Panc1 (cell line): ENCODE measurements at places on chromosomes 1 and 21. TPM values are rescaled to one million over a fixed set of nuclear protein-coding genes. Genes with fewer than 3 reads are reported as not detected.
A peak's percentile ranks its signal among the peaks of the same experiment; 100 is the strongest.

The SYNC gene
- total RNA-seq: 1.3 TPM

The UBE2U gene
- total RNA-seq: not detected

The LIN28A gene
- total RNA-seq: 0.64 TPM

The TSPEAR gene
- not detected for total RNA-seq

The MANEAL gene
- 29.7 TPM for total RNA-seq

The ELAPOR1 gene
- total RNA-seq: 0.28 TPM

The LCE1F gene
- total RNA-seq: not detected

The CELF3 gene
- total RNA-seq: not detected

The EPHA10 gene
- 2.8 TPM for total RNA-seq

The ZNF496 gene
- total RNA-seq: 21.4 TPM

The AQP10 gene
- total RNA-seq: not detected

DNA sequence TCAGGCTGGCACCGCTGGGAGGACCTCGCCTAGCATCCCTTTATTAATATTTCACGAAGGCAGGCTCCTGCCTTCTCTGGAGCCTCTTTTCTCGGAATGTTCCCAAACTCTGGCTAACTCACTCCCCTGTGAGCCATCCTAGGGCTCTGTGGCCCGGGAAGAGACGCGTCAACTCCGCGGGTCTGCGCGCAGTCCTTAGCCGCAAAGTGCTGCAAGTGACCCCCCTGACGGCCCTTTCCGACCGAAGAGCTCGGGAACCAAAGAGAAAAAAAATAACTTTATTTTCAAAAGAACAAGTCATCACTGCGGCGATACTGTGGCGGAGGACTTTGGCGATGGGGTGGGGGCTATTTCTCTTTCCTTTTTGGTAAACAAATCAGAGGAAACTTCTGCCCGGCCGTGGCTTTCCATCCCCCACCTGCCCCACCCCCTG lies 14.6 kb downstream of the NR5A2 start:
- DNase-seq: no peak

DNA sequence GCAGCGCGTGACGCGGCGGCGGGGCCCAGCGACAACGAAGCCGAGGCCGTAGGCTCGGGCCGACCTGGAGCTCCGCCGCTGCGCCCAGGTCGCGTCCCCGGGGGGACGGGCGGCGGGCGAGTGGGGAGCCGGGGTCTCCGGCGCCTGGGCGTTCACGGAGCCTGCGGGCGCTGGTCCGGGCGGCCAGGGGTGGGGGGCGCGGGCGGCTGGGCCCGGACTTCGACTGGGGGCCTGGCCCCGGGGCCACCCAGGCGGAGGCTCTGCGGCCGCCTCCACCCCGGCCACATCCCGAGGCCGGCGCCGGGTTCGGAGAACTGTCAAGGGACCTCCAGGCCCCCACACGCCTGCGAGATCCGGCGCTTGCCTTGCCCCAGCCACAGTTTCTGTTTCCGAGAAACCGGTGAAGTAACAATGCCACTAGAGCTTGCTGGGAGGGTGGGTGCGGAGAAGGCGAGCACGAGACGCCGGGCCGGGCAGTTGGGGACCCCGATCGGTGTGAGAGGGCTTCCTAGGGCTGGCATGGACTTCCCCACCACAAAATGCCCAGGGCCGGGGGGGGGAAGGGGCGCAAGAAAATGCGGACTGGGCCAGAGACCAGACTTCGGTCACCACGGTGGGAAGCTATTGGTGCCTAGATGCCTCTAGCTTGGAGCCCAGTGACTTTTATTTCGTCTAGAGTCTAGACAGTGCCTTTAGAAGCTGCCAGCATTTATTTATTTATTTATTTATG lies 501 bp downstream of the FBXO6 start:
- no peak for DNase-seq

DNA sequence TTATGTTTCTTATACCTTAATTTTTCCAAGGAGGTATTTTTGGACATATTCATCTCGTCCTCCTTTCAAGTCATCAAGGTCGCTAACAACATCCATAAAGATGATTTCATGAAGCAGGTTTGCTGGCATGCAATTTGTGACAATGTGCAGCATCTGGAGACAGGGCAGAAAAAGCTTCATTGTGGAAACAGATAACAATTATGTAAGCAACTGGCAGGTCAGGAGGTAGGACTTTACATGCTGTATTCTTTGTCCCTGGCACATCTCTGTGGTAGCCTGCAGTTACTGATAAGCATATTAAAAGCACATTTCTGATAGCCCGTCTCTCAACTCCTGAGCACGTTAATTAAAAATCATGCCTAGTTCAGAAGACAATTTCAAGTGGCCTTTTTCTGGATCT lies 156.8 kb downstream of the LEPR start:
- no peak for DNase-seq

- DNase-seq: no peak
These were observed 1.8 kb downstream of the LAMB3 start for GRCh38 chr1:209650454-209650853.

- no peak for DNase-seq
These were observed 12.8 kb upstream of the LRRC52 start for GRCh38 chr1:165531021-165531420.

- peak; percentile 8 for DNase-seq
These were observed 113.8 kb downstream of the UBR4 start for GRCh38 chr1:19096036-19096833.

GRCh38 chr1:65026235-65026634 lies 59.9 kb upstream of the JAK1 start:
- DNase-seq: no peak

- DNase-seq: no peak
These were observed 361.8 kb upstream of the VAMP3 start for GRCh38 chr1:7409278-7409677.

DNA sequence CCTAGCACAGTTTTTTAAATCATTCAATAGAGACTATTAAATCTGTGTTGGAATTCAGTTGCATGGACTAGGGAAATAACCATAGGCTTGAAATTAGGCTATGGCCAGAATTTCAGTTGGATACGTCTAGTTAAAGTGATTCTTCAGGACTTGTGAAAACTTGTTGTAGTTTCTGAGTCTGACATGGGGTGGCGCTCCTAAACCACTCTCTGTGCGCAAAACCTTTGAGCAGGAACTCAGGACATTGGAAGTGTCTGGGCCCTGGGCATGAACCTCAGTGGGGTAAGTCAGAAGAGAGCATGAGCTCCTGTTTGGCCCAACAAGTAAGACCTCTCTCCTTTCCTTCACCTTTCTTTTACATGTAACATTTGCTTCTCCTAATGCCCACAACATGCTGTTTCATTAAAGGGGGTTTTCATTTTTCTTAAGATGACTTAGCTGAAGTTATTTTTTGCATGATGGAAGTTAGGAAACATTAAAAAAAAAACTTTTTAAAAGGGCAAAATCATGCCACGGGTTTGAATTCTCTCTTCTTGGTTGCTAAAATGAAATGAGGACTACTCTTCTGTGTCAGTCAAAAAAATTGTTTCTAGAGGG lies 17.1 kb upstream of the CCDC190 start:
- no peak for DNase-seq

- DNase-seq: no peak
These were observed 14.7 kb upstream of the KCNJ15 start for GRCh38 chr21:38242061-38242460.

DNA sequence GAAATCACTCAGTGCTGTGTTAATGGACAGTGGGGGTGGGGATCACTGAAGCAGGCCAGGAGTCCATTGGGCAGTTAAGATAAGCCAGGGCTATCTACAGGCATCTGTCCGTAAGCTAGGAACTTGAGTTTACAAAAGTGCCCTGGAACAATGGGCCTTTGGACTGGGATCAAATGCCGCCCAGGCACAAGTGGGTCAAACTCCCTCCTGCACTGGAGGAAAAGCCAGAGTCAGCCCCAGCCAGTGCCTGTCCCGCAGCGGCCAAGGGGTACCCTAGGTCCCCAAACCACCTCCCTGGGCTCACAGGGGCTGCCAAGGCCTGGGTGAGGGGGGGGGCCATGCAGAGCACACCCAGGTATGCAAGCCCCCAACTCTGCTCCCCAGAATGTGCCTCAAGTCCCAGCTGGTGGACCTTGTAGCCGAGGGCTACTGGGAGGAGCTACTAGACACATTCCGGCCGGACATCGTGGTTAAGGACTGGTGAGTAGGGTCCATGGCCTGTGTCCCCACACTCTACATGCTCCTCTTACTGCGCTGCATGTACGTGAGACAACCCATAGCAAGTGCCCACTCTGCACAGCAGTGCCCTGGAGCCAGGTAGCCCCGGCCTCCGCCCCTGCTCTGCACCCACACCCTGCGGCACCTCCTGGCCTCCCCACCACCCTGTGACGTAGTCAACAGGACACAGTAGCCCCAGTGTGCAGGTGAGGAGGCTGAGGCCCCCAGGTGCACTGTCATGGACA lies 7.7 kb downstream of the FBXO6 start:
- DNase-seq: no peak

DNA sequence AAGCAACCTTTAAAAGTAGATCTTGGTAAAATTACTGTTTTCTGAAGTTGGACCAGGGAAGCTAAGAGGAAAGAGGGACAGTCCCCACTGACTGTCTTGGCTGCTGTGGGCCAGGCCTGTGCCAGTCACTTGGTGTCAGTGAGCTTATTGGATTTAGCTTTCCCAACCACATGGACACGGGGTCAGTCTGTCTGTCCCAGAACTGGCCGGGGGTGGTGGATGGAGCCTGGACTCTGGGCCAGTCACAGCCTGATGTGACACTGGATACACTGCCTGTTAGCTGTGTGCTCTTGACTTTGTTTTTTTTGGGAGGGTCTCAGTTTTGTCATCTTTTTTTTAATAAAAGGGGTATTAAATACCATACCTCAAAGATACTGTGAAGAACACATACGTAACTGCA lies 96.7 kb downstream of the GALNT2 start:
- DNase-seq: no peak

DNA sequence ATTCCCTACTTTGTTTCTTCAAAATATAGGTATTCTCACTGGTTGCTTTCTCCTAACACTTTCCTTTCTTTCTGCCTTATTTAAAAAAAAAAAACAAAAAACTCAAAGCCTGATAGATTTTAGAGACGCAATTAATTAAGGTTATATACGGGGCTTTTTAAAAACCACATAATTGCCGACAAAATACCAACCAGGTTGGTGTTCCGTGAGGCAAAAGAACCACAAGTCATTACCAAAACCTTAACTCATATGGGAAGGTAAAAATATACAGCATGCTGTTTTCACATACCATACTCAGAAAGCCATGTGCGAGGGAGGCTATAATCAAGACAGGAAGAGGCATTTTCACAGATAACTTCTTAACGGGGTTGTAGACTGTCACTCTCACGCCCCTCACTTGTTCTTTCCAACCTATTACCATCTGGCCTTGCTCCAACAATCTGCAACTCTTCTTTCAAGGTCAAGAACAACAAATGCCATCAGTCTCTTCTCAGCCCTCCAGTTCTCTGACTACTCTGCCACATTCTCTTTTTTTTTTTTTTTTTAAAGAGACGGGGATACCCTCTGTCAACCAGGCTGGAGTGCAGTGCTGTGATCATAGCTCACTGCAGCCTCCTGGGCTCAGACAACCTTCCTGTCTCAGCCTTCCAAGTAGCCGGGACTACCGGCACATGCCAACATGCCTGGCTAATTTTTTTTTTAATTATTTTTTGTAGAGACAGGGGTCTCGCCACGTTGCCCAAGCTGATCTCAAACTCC lies 102.6 kb downstream of the APP start:
- no peak for DNase-seq

- no peak for DNase-seq
These were observed 10.6 kb upstream of the XCL1 start for GRCh38 chr1:168565825-168566224.

DNA sequence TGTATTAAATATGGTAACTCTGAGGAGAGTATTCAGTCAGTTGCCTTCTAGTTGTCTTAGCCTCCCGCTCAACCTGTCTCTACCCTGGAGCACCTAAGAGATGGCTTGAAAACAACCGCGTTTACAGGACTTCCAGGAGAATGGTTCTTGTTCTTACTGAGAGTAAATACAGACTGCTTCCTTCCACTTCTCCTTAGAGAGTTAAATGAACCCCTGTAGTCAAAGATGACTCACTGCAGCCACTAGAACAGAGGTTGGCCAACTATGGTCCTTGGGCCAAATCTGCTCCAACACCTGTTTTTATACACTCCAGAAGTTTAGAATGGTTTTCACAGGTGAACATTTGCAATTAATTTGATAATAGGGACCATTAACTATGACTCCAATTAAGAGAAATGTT lies 60.1 kb upstream of the ASB17 start:
- DNase-seq: no peak

DNA sequence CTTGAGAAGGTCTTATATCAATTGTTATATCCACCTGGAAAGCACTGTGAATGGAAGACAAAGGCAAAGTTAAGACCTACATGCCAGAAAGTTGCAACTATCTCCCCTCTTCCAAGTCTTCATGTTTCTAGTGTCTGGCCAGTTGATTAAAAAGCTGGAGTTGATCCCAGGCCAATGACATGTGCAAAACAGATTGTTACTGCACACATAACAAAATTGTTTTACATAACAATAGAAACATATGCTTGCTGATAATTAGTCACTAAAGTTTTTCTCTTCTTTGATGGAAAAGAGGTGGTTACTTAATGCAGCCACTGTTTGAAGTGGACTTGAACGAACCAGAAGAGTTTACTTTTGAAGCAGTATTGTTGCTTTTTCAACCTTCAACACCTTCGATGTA lies 158.2 kb downstream of the TGFBR3 start:
- DNase-seq: no peak

DNA sequence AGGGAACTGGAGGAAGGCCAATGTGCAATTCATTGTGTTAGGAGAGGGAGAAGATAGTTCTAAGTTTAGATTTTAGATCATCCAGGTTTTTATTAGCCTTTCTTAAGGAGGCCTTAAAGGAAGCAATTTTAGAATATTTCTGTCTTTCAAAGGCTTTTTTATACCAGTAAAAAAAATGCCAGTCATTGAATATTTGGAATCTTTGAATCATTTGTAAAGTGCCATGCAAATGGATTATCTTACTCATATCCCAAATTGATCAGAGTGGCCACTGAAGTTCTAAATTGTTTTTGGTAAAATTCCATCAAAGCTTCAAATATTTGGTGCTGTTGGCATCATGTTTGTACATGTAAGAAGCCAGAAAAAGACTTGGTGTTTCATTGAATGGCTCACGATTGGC lies 244.8 kb downstream of the RPS6KC1 start:
- DNase-seq: no peak

- DNase-seq: no peak
These were observed 22.8 kb downstream of the SLAMF7 start for GRCh38 chr1:160761886-160762285.

DNA sequence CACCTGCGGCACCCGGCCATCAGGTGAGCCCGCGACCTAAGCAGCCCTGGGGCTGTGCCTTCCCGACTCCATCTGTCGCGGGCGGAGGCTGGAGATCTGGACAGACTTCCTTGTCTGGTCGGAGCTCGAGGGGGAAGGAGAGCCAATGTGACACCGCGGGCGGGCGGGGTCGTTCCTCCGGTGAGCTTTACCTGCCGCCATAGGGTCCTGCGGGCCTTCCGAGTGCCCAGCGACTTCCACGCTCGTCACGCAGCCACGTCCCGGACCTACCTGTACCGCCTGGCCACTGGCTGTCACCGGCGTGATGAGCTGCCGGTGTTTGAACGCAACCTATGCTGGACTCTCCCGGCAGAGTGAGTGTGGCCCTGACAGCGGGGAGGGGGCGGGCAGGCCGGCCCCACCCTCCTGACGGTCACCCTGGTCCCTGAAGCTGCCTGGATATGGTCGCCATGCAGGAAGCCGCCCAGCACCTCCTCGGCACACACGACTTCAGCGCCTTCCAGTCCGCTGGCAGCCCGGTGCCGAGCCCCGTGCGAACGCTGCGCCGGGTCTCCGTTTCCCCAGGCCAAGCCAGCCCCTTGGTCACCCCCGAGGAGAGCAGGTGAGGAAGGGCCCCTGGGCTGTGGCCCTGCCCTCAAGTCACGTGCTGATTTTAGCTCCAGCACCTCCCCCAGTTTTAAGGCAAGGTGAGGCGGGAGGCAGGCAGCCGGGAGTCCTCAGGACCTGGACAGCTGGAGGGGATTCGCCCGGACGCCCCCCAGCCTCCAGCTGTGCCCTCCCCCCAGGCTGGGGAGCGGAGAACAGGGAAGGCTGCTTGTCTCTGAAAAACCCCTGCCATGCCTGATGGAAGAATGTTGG lies 1.1 kb downstream of the PUSL1 start:
- no peak for DNase-seq
